ENCODE measurements at places on chromosomes 11 and 22.

GRCh38 chr11:105960252-105961245 is 61.5 kb downstream of the MSANTD4 start:
- DNase-seq, result no peak

GRCh38 chr22:34849965-34850364 is 216.0 kb upstream of the ISX start:
- no peak for DNase-seq

- DNase-seq, result no peak
Observed at GRCh38 chr11:83778596-83778995, 492.4 kb upstream of the CCDC90B start.

DNA sequence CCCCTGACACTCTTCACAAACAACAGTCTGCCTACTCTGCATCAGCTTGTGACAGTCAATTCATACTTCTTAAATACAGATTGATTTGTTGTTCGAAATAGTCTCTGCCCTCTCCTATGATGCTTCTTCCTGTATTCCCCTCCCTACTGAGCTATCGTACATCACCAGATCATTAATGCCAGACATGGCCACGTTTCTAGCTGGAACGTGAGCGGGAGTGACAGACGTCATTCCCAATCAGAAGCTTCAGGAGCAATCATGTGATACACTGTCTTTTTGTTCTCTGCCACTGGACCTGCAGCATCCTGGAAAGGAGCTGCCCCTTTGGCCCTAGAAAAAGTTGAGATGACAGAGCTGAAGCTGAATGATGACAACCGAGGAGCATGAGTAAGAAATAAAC is 48.5 kb downstream of the CSNK2A3 start:
- DNase-seq, result no peak

DNA sequence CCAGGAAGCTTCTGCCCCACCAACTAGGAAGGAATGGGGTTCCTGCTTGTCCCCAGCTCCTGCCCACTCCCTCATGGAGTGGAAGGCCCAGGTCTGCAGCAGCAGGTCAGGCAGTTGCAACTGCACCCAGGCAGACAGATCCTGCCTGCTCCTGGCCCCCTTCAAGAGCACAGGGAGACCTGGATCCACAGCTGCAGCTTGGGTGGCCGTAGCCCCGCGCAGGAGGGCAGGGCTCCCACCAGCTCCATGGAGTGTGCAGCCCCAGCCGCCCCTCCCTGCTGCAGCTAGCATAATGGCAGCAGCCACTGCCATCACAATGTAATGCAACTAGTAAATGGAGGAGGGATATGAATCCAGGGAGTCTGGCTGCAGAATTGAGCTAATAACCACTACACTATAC is 187.5 kb upstream of the PLET1 start:
- DNase-seq, result no peak

GRCh38 chr22:24512043-24512442 is 16.9 kb downstream of the UPB1 start:
- DNase-seq, result peak; percentile 89

- DNase-seq, result peak; percentile 69
Observed at GRCh38 chr11:67354075-67355022, 1.0 kb upstream of the POLD4 start.

GRCh38 chr11:17642370-17642769 is 77.0 kb upstream of the MYOD1 start:
- DNase-seq, result no peak

DNA sequence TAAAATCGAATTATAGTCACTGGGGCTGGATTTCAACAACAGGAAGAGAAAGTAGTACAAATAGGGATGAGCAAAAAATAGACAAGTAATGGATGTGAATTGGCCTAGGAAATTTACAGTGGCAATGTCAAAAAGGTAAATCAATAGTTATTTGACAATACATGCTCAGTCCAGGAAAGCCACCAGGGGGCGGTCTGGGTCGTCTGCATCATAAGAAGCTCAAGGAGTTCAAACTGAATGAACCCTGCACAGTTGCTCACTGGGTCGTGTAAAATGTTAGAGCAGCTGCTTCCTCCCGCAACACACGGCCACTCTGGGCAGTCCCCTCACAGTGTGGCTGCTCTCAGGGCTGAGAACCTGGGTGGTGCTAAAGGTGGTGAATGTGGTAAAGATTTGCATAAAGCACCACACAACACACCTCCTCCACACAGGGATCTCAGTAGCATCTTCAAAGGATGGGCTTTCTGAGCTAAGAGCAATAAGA is 85.9 kb downstream of the ZNF280B start:
- peak; percentile 87 for DNase-seq

DNA sequence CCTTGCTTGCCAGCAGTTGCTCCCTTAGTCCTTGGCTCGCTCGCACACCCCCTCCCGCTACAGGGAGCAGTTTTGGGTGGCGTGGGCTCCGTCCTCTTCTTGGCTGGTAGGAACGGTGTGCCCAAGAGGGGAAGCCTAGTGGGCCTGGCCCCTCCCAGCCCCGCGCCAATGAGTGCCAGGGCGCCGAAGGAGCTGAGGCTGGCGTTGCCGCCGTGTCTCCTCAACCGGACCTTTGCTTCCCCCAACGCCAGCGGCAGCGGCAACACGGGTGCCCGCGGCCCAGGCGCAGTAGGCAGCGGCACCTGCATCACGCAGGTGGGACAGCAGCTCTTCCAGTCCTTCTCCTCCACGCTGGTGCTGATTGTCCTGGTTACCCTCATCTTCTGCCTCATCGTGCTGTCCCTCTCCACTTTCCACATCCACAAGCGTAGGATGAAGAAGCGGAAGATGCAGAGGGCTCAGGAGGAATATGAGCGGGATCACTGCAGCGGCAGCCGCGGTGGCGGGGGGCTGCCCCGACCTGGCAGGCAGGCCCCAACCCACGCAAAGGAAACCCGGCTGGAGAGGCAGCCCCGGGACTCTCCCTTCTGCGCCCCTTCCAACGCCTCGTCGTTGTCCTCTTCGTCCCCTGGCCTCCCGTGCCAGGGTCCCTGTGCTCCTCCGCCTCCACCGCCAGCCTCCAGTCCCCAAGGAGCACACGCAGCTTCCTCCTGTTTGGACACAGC is 1.6 kb downstream of the C11orf87 start:
- DNase-seq, result no peak

- no peak for DNase-seq
Observed at GRCh38 chr22:17369439-17370025, at the start of gene CECR2. TSS of gene CECR2 (plus strand) at chr22:17369460. CDS start at chr22:17369784, 324 bp downstream.

DNA sequence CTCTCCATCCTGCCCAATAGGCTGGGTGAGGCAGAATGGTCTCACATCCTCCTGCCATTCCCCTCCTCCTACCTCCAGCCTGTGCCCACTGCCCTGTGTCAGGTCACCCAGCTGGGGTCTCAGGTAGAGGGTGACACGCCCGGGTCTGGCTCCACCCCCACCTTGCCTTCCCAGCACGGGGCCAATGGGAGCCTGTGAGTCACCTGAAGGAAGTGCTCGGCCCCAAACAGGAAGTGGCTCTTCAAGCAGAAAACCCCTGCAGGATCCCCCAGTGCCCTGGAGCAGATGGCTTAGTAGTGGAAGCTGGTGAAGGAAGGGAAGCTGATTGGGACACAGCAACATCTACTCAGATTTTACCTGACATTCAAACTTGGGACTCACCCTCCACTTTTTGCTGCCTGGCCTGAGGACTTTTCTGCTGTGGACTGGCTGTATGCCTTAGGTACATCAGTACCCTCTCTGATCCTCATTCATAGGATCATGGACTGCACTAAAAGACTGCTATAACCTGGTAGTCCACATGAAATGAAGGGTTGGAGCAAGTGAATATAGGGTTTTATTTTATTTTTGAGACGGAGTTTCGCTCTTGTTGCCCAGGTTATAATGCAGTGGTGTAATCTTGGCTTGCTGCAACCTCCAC is 33.4 kb downstream of the GDPD5 start:
- DNase-seq, result peak; percentile 62

- DNase-seq, result no peak
Observed at GRCh38 chr11:31903225-31904074, 92.3 kb upstream of the PAX6 start.

DNA sequence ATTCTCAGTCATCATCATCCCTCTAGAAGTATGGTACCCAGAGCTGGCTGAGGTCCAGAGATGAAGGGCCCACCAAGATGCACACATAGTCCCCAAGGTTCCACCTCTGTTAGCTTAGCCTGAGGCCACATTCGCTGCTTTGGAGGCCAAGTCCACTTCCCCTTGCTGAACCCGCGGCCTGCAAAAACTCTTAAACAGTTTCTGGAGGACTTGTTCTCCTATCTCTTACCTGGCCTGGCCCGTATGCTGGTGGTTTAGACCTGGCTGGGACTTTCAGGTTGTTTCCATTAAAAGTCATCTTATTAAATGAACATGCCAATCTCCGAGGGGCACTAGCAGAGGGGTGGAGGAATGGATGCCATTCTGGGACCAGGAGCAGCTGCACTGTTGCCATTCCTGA is 64.6 kb downstream of the KCNC1 start:
- no peak for DNase-seq

DNA sequence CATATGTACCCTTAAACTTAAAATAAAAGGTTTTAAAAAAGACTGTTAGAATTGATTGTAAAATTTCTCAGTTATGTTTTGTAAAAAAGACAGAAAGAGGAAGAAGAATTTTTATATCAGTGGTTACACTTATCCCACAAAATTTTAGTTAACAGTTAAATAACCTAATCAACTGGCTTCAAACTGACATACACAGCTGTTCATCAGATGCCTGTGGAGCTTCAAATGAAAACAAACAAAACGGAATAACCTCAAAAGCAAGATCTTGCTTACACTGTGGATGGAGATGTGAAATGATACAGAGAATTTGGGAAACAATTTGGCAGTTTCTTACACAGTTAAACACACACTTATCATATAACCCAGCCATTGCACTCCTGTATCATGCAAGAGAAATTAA is 521.0 kb downstream of the ETS1 start:
- DNase-seq, result no peak

- peak; percentile 84 for DNase-seq
Observed at GRCh38 chr22:40898850-40899357, 37.0 kb upstream of the DNAJB7 start.

GRCh38 chr11:102608699-102609098 is 16.4 kb downstream of the MMP20 start:
- no peak for DNase-seq

- no peak for DNase-seq
Observed at GRCh38 chr11:45282081-45282480, 4.1 kb downstream of the SYT13 start.

DNA sequence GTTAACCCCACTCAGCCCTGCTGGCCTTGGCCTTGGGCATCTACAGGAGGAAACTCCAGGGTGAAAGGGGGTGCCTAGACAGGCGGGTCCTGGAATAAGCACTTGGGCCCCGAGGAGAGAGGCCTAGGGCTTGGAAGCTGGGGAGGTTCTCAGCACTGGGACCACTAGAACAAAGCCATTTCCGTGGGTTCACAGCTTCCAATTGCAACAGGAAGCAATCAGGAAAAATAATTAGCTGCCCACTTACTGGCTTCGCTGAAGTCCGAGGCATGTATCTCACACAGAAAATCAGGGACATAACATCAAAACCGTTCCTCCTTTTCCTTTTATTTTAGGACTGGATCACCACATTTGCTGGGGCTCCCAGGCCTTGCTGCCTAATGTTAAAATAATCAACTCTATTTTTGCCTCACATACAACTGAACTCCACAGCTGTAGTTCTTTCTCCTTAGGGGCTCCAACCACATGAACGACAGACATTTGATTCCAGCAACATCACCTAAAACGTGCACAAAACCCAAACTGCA is 161.1 kb upstream of the GRK3 start:
- DNase-seq, result no peak

DNA sequence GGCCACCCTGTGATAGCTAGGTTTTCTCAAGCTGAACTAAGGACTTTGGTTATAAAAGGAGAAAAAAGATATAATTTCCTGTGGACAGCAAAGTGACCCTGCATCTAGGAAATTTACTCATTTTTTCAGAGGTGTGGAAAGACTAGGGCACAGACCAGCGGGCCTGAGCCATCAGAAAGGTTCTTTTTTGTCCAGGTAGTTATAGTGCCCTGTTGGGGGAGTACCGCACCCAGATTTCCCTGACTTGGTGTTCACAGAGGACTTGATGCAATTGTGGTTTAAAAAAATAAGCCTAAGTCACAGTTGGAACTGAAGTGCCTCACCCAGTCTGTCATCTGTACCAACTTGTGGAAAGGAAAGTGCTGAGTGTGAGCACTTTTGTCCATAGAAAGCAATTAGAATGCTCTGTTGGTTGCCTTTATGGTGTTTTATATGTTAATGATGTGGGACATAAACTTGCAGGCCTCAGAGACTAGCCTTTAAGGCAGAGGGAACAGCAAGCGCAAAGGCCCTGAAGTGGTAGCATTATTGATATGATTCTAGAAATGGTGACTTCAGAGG is 3.1 kb downstream of the SYT9 start:
- no peak for DNase-seq

DNA sequence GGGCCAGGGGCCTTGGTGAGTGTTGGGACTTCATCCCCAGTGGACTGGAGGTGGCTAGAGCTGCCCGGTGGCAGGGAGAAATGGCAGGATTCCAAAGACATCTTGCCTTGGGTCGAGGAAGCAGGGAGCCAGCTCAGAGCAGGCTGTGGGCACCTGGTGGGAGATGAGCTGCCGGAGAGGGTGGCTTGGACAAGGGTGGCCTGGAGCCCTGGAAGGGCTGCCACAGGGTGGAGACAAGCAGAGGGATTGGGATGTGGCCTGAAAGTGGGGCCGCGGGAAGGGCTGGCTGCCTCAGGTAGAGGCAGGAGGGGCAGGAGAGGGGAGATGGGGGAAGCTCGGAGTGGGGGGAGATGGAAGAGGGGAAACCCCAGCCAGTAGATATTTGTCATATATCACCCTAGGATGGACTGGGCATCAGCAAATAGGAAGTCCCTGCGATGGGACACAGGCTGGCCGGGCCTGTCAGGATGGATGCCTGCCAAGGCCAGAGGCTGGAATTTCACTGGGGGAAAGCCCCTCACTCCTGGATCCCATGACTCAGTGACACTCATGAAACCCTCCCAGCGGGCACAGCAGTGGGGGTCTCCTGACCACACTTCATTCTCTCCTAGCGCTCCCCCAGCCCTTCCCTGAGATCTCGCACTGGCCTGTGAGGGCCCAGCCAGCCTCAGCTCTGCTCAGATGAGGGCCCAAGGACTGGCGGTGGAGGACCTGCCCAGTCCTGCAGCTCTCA is 72.0 kb upstream of the SHISAL1 start:
- DNase-seq, result no peak

DNA sequence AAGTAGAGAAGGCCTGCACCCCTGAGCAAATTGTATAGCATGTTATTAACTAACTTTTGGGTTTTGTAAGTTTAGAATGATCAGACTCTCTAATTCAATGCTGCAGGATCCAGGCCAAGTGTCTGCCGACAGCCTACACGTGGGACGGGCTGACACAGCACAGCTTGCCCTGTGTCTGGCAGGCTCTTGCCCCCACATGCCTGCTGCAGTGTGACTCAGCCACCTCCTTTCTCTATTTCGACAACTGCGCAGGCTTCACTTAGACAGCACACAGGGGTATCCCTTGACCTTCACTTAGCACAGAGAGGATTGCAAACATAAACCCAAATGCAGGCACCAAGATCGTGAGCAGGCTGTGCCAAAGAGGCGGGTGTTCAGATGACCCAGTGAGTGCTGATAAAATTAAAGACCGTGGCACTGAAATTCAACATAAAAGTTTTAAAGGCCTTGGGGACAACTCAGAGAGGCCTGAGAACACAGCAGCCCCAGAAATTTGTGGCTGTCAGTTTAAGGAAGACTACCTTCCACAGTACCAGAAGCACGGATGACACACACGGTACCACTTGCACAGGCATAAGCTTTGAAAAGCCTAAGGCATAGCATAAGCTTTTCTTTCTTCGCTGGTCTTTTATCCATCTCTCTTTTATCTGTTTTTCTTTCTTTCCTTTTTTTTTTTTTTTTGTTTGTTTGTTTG is 37.8 kb downstream of the SCN3B start:
- no peak for DNase-seq

Data from OCI-M1 (cell line).